Right lung (tissue), 10 donors: ENCODE measurements at places on chromosomes 3 and 15. TPM values are rescaled to one million over a fixed set of nuclear protein-coding genes. Genes with fewer than 3 reads are reported as not detected.

The TF gene
- polyA plus RNA-seq = 6.4 TPM

The NEK4 gene
- polyA plus RNA-seq = 30.7 TPM

The GOLGA8O gene
- polyA plus RNA-seq = 0.75 TPM

The ANKRD34C gene
- 0.03 TPM for polyA plus RNA-seq

The TNFSF10 gene
- 39.0 TPM for polyA plus RNA-seq
